Activated T-cell treated with anti-CD3 and anti-CD28 coated beads, Interleukin-2, amount 50 U/mL, for 1 hour (primary cell): ENCODE measurements at places on chromosomes 7 and 10.

GRCh38 chr10:75254739-75255138 is 19.0 kb upstream of the COMTD1 start:
- no peak for DNase-seq

DNA sequence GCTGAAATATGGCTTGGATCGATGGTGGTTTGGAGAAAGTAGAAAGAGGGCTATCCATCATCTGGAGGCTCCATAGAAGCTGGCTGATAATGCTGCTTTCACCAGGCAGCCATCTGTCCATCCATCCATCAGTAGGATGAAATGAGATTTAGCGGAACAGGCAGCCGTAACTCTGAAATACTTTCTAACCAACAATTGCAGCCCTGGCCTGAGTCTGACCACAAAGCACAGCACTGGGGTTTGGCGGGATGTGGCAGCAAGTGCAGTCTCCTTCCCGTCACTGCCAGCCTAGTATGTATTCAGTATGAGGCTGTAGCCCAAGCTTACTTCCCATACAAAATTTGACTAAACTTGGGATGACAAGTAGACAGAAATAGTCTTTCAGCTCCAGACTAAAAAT is 38.0 kb downstream of the R3HCC1L start:
- DNase-seq, result no peak

DNA sequence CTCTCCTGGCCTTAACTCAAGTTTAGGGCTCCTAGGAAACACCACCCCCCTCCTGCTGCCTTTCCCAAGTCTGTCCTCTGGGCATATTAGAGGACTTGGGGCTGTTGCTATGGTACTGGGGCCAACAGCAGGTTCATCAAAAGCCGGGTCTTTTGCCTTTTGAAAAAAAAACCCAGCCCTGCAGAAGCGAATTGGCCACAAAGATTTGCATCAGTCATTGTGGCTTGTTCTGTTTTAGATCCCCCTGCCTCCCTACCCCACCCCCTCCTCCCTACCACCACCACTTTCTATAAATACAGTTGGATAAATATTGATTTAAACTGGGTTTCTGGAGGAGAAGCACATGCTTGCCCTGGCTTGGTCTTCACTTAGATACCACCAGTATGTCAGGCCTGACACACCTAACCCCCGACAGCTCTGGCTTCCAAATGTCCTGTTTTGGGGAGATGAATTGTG is 7.0 kb downstream of the MXI1 start:
- DNase-seq, result no peak

DNA sequence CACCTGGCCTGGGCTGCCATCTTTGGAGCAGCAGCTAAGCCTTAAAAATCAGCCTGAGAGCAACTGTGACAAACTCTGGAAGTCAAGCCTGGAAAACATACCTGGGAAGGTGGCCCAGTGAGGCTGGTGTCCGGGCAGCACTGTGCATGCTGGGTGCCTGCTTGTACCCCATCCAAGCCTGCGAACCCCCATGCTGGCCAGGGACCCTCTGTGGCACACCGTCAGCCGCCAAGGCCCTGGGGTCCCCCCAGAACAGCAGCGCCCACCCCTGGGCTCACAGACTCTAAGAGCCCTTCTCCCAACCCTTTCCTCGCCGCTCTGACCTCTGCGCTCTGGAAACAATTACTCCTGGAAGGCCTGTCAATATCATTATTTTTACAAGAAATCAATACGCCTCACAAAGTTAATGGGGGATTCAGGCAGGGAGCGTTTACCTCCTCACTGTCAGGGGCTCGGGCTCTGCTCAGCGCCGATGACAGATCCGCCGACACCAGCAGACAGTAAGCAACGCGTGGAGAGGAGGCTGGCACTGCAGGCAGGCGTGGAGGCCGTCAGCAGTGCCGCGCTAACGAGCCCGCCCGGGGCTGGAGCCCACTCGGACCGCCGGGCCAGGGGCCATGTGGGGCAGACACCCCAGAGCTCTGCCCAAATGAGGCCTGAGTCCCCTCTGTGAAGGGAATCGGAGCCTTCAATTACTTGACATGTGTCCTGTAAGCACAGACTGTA is 54.4 kb downstream of the EBF3 start:
- DNase-seq, result no peak

GRCh38 chr10:128163701-128164100 is 37.5 kb upstream of the MKI67 start:
- no peak for DNase-seq

GRCh38 chr7:1993776-1994740 is 238.7 kb downstream of the MAD1L1 start:
- no peak for DNase-seq

- DNase-seq, result no peak
Measured at GRCh38 chr10:115129752-115130151, 36.6 kb downstream of the ATRNL1 start.

DNA sequence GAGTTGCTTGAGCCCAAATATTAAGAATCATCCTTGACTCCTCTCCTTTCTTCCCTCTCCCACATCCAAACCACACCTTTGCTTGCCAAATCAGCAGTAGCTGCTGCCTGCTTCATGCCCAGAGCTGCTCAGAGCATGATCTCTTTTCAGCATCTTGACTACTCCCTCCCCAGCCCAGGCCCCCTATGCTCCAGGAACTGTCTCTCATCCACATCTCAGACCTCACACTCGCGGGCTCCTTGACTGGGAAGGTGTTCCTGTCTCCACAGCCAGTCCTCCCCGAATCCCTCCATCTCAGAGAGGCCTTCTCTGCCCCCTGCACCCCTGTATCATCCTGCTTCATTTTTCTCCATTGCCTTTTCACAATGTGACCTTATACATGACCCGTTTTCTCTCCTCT is 157.0 kb downstream of the DNAJB6 start:
- DNase-seq, result no peak

DNA sequence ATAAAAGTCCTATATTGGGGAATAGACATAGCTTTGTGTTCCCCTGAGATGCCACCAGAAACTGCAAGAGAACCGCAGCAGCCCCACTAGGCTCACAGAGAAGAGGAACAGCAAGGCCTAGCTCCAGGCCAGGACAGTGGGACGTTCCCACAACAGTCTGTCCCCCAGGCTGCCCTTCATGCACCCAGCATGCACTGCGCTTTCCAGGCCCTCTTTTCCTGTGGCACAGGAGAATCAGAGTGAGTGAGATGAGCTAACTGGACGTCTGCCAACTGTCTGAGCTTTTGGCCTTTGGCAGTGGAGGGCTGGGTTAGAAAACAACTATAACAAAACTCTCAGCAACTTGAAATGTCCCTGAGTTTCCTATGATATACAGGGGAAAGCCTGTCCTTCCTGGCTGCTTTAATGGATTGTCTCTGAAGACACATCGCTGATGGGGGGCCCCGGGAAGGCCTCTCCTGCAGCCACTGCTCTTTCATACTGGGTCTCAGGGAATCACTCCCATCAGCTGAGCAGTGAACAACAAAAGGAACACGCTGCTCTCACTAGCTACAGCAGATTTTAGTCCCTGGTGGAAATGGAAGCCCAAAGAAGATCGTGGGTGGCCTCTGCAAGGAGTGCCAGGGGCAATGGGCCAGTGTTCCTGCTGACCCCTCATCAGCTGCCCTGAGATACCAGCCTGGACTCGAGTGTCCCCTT is 53.5 kb downstream of the PODXL start:
- DNase-seq, result no peak
